Stromal cell of bone marrow (primary cell): ENCODE measurements at places on chromosomes 12 and 14.

- peak; percentile 18 for DNase-seq
These were observed 13.4 kb upstream of the DNAH10 start for GRCh38 chr12:123748661-123749060.

DNA sequence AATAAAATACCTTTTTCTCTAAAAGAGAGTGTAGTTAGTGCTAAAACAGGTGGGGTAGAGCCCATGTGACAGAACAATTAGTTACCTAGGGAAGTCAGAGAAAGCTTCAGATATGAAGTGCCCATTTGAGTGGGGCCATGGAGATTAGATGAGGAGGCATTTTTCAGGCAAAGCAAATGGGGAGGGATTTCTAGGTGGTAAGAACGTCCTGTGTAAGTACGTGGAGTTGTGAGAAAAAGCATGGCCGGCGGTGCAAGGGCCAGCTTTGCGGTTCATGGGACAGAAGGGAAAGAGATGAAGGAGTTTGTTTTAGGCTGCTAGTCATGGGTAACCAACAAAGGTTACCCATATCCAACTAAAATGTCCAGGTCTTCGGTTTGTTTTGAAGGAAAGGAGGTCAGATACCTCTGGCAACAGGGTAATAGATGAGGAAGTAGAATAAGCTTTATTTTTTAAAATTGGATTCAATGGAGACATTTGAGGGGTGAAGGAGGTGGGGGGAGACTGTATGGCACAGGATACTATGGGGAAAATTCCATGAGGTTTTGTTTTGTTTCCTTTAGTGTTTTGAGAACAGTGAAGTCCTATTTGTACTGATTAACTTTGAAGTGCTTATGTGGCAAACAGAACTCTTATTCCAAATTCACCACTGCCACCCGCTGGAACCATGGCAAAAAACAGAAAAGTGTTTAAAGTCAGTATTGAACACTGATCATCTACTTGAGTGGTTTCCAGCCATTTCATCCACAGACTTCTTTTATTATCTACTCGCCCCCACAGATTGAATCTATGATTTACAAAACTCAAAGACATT, 10.0 kb upstream of the SNRPF start:
- DNase-seq, result peak; percentile 36

DNA sequence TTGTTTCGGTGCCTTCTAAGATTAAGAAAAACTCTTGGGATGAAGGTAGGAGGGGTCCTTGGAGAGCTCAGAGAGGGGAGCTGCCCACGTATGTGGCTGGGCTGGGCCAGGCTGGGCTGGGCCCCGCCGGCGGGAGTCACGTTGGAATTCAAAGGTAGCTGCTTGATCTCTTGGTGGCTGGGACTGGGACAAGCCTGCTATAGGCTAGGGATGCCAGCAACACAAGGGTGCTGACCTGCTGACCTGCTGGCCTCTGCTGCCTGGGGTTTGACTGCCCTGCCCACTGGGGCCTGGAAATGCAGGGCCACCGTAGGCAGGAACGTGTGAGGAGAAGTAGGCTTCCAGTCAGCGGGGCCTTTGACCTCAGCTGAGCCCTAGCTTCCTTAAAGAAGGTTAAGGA, 52.8 kb upstream of the GTF2A1 start:
- DNase-seq, result no peak

GRCh38 chr14:20631023-20631879, 10.2 kb downstream of the OR6S1 start:
- no peak for DNase-seq

DNA sequence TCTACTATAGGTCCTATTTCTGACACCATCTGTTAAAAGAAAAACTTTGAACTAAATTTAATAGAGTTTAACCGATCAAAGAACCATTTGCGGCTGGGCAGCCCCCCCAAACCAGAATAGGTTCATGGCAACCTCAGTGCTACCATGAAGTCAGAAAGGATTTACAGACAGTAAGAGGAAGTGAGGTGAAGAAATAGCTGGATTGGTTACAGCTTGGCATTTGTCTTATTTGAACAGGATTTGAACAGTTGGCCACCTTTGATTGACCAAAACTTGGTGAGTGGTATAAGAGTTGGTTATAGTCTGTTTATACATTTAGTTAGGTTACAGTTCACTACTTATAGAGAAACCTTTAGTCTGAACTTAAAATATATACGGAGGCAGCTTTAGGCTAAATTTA, 88.9 kb downstream of the TXNDC16 start:
- DNase-seq, result no peak

- no peak for DNase-seq
These were observed 104.5 kb downstream of the ETNK1 start for GRCh38 chr12:22729431-22729956.

GRCh38 chr14:100874411-100875091, 29.0 kb downstream of the RTL1 start:
- DNase-seq, result no peak

DNA sequence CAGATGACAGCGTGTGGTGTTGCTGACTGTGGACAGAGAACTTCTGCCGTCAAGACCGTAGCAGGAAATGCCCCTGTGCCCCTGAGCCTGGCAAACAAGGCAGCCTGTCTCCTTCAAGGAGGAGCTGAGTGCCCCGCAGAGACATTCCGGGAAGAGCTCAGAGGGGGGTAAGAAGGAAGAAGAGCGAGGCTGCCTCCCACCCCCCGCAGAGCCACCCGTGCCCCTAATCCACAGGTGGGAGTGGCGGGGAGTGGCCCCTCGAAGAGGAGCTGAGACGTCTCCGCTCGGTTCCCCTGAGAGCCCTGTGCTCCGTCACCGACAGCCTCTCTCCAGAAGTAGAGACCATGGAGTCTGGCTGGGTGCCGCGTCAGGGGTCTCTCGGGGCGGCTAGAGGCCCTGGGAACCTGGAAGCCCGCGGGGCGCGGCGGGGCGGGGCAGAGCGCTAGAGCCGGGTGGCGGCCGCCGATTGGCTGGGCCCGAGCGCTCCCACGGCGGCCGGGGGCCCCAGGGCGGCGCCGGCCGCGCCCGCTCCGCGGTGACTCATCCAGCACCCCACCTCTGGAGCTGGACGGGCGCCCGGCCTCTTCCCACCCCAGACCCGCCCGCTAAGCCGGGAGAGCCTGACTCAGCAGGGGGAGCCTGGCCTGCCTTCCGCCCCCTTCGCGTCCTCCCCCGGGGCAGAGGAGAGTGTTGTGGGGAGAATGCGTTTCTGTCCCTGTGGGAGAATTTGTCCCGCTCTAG, 25.2 kb upstream of the KRT78 start:
- peak; percentile 84 for DNase-seq

GRCh38 chr14:29576927-29577326, 350.7 kb downstream of the PRKD1 start:
- DNase-seq, result no peak

GRCh38 chr12:59389968-59390576, 205.8 kb upstream of the SLC16A7 start:
- DNase-seq, result no peak

DNA sequence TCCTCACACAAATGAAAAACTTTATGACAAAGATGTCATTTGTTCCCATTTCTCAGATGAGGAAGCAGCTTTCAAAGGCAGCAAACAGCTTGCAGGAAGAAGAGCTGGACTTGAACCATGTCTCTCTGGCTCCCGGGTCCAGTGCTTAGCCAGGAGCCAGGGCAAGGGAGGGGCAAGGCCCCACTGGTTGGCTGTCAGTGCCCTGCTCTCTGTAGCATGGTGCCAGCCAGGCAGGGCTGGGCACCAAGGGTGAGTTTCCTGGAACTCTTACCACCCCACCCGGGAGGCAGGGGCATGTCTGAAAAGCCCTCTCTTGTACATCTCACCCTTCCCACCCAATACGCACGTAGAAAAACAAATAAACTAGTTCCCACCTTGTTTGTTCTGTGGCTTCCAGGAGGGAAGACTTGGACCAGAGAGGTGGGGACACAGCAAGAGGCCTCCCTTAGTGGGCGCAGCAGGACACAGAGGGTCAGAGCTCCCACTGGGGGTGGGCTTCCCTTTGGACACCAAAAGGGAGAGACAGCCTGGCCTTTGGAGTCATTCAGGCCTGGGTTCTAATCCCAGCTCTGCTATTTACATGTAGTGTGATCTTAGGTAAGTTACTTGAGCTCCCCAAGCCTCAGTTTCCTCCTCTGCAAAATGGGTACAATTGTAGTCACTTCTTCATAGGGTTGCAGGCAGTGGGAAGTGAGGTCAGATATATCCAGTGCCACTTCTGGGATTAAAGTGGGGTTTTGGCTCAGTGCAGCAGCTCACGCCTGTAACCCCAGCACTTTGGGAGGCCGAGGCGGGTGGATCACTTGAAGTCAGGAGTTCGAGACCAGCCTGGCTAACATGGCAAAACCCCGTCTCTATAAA, 17.2 kb downstream of the TRPV4 start:
- no peak for DNase-seq

DNA sequence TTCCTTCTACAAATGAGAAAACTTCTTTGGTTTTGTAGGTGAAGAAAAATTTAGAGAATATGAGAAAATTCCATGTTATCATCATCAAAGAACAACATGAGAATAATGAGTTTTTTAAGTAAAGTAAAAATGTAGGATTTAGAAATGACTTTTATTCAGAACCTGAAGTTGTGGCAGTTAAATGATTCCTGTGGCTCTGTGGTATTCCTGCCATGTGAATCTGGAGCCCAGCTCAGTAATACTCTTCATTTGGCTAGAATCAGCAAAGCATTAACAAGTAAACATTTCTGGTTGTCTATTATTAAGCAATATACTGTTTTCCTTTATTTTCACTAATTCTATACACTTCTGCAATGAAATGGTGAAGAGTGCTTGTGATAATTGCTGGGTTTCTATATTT, 95.6 kb upstream of the E2F7 start:
- no peak for DNase-seq

DNA sequence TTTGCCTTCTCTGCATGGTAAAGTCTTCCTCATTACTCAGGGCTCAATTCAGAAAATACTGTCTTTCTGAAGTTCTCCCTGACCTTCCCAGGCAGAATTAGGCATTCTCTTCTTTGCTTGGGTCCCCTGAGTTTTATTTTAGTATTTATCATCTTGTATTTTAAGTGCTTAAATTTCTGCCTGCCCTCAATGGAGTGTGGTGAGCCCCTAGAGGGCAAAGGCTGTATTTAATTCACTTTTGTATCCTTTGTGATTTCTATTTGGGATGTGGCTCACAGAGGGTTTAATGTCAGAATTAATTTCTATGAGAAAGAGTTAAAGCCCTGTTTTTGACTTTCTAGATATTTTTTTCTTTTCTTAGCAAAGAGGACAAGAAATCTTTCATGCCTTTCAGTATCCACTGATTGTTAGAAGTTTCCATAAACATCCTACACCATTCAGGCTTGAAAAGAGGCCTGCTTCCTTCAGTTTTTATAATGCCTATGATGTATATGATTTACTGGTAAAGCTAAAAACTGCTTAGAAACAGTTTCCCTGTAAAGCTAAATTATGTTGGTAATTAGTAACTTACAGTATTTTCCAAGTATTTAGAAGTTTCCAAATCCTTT, 55.6 kb upstream of the PTPRB start:
- peak; percentile 18 for DNase-seq

DNA sequence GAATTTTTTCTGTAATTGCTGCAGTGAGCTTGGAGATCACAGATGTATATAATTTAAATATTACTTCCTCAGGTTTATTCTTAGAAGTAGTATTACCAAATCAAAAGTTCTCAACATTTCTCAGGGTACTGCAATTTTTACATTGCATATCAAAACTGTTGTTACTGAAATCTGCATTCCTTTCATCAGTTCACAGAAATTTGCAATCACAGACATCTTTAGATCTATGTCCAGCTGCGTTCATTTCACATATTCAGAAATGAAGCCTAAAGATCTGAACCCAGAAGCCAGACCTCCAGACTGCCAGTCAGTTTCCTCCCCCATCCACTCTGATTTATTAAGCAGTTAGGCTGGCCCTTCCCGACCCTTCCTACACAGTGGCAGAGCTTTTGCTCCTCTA, 18.2 kb upstream of the IFT81 start:
- DNase-seq, result no peak

GRCh38 chr12:19404242-19404880, 34.9 kb upstream of the AEBP2 start:
- DNase-seq, result no peak

DNA sequence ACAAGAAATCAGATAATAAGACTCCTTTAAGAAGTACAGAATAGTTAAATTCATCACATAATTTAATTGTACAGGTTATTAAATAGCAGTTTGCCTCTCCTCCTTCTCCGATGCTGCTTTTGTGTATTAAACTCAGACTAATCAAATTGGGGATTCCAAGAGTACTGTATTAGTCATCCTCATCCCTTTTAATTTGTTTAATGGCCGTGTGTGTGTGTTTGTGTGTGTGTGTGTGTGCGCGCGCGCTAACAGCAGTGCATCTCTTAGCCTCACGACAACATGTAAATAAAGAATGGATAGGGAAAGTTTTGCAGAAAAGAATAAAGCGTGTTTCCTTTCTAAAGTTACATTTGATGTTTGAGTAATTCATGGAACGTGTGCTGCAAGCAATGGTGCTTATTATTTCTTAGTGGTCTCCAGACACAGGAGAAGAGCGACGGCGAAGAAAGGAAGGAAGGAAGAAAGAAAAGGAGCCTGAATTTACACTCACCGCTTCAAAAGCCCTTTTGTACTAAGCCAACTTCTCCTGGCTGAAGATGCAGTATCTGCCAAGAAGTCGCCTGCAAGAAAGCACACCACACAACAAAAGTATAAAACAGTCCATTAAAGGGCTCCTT, 220.3 kb downstream of the ASCL1 start:
- DNase-seq, result no peak

DNA sequence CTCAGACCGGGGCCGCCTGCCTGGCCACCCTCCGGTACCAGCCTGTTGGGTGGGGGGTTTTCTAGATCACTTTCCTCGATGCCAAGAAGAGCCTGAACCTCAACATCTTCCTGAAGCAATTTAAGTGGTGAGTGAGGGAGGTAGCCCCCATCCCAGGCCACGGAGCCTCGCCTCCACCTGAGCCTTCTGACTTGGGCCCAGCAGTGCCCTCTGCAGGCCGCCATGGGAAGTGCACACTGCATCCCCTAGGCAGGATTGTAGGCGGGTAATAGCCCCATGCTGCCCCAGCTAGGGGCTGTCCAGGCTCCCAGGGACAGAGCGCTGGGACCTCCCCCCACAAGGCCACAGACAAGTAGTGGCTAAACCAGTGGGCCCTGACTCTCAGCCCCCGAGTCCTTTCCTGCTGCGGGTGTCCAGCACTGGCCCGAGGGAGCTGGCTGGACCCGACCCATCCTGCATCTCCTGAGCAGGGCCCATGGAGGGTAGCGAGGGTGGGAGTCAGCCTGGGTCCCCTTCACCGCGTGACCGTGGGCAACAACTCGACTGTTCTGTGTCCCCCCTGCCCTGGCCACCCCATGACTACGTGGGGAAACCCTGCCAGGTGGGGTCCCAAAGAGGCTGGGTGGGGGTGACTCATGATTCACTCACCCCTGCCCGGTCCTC, 15.3 kb upstream of the ADSS1 start:
- no peak for DNase-seq
